Inflammatory macrophage treated with lipopolysaccharide for 4 hours (primary cell): ENCODE measurements at places on chromosomes 3 and 15.

- no peak for DNase-seq
Measured at GRCh38 chr3:133490468-133491351, 82.8 kb upstream of the CDV3 start.

- no peak for DNase-seq
Measured at GRCh38 chr15:50184863-50185504, 3.0 kb downstream of the SLC27A2 start.

DNA sequence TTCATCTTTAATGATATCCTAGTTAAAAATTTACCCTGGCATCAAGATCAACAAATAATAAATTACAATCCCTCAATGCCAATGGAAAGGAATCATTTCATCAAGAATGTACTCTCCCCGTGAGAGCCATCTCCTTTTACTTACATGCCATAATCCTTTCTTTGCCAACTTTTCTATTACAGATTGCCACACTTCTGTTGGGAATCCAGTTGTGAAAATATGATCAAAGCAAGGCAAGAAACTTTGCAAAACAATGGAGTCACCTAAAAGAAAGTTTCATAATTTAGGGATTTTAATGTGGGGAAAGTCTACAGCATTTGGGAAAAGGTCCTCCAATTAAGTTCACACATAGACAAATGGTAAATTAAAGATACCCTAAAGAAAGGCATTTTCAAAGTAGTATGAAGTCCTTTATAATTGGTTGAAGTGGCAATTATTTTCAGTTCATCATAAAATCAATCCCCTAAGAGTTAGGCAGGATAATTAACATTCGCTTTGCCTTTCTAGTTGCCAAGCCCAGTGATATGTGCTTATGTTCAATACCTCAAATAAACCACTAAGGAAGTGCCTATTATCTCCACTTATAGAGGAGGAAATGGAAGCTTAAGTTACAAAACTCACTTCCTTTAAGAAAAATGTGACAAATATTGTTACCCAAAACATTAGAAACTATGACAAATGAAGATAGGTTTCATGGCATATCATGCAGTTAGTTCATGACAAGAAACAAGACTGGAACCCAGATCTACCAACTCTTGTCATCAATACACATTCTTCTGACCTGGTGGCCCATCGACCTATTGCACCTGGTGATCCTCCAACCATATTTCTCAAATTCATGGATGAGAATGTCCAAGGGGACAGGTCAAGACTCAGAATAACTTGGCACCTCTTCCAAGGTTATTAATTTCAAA, 49.1 kb downstream of the TRANK1 start:
- DNase-seq: peak; percentile 76

- no peak for DNase-seq
Measured at GRCh38 chr15:47437491-47437890, 279.8 kb upstream of the SEMA6D start.

DNA sequence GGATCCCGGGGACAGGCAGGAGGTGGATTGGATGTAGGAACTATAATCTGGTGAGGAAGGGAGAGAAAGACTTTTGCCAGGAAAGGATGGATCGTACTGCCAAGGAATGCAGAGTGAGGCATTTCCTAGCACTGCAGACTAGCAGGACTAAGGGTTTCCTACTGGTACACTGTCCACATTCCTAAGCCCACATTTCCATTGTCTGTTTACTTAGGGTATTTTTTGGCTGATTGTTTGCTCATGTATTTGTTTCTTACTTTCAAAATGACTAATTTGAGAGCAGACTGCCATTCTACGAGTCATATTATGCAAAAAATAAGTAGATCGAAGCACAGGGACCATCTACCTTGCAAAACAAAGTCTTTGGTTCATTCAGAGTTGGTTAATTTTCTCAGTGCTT, 1029.5 kb upstream of the NR2F2 start:
- DNase-seq: no peak

DNA sequence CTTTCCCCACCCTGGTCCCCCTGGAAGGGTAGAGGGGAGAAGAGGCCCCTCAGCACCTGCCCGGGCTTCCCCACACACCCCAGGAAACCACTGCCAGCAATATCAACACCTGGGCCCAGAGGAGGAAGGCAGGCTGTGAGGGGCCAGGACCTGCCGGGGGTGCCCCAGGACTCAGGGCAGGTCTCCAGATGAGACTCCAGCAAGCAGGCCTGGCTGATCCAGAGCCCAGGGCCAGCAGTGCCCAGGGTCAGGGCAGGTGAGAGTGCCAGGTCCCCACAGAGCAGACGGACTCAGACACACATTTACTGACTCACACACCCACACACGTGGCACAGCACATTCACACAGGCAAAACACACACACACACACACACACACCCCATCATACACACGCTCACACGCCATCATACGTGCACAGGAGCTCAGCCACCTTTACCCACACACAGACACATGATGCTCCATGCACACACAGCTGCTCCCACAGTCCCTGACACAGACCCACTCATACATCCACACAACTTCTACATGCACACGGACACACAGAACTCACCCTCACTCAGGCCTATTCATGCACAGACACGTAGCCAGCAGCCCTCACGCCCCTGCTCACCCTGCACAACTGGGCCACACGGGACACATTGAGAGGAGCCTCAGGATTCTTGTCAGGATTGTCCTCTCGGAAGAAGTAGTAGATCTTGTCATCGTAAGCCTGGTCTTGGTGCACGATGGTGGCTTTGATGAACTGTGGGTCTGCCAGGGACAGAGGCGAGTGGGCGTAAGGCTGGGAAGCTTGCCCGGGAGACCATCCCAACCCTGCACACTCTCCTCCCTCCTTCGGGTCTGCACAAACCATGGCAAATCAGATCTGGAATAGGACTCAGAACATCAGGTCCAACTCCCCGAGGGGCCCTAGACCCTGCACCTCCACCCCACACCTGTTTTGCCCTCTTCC, 17.5 kb downstream of the SEMA7A start:
- no peak for DNase-seq

- DNase-seq: no peak
Measured at GRCh38 chr15:28107904-28108275, 8.8 kb upstream of the OCA2 start.

DNA sequence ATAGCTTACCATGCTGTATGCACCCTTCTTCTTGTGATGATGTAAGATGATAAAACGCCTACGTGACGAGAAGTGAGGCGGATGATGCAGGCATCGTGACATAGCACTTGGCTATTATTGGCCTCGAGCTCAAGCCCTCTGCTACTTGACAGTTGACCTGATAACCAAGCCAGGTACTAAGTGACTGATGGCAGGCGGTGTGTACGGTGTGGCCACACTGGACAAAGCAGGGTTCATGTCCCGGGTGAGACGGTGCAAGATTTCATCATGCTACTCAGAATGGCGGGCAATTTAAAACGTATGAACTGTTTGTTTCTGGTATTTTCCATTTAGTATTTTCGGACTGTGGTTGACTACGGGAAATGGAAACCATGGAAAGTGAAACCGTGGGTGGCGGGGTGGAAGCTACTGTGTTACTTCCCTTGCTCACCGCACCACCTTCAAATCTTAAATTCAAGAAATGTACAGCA, 57.7 kb downstream of the SLC12A8 start:
- DNase-seq: peak; percentile 88

- DNase-seq: no peak
Measured at GRCh38 chr15:95417761-95418160, 912.7 kb upstream of the NR2F2 start.

GRCh38 chr3:143241481-143241951, 121.9 kb downstream of the CHST2 start:
- DNase-seq: no peak

DNA sequence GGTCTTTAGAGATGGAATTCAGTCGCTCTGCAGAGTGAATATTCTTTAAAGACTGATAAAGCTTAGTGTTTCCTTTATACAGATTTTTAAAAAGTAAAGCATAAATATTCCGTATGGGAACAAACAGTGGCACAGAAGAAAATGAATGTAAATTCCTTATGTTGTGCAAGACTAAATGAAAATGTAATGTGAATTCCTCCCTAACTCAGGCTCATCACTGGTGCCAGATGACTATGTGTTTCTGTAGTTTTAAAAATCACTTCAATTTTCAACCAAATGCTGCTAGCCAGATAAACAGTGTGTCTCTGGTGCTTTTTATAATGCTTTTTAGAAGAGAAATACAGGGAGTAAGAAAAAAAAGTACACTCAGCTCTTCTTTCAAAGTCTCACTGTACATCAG, 154.8 kb upstream of the SNTN start:
- no peak for DNase-seq

GRCh38 chr3:42129014-42129953, 38.1 kb downstream of the TRAK1 start:
- DNase-seq: no peak

GRCh38 chr15:66946578-66947164, 118.7 kb upstream of the SMAD3 start:
- DNase-seq: peak; percentile 61

- peak; percentile 62 for DNase-seq
Measured at GRCh38 chr3:126523745-126524428, at the start of gene CHST13. CHST13 (plus strand) TSS chr3:126524155; CDS start chr3:126524333, 178 bp downstream.

- no peak for DNase-seq
Measured at GRCh38 chr15:38638811-38639210, 74.2 kb upstream of the RASGRP1 start.

GRCh38 chr3:170780955-170781354, 89.0 kb downstream of the RPL22L1 start:
- DNase-seq: no peak

DNA sequence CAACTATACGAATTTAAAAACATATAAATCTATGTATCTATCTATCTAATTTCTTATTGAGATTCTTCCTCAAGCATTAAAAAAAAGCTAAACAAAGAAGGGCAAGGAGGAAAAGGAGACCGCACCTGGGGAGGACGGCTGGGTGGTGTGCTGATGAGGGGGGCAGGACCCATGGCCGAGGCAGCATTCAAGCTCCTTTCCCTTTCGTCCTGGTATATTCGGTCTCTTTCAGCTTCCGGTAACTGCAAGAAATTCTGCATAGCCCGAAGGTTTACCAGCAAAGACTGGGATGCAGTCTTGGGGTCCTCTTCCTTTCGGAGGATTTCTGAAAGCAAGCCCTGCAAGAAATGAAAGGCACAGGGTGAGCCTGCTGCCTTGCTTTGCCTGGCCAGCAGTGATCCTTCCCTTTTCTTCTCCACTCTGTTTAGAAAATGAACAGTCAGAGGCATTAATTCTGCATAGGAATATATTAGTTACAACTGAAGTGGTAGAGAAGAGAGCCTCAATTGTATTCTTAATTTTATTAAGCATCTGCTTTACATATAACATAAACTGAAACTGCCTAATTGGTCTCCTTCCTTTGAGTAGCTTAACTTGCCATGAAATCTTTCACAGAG, 38.8 kb downstream of the SATB1 start:
- no peak for DNase-seq
